Type B pancreatic cell (in vitro differentiated cells): ENCODE measurements at places on chromosomes 4 and X.

- no peak overlapping the region for H3K27ac ChIP-seq
- no peaks in the 10 kb centered on the region for H3K36me3 ChIP-seq
- H3K4me3 ChIP-seq = no peak overlapping the region
- DNase-seq = no peak
- no peaks in the 10 kb centered on the region for H3K27me3 ChIP-seq
These were observed 105.6 kb downstream of the AMELX start for GRCh38 chrX:11398785-11399184.

- H3K27ac ChIP-seq = no peak overlapping the region
- no peak overlapping the region for H3K4me3 ChIP-seq
- no peak for DNase-seq
- peaks cover 14% of the 10 kb centered on the region for H3K27me3 ChIP-seq
- H3K36me3 ChIP-seq = no peaks in the 10 kb centered on the region
- no peaks in the 10 kb centered on the region for H3K4me1 ChIP-seq
These were observed 103.4 kb upstream of the PJA1 start for GRCh38 chrX:69268611-69269010.

- no peaks in the 10 kb centered on the region for H3K4me1 ChIP-seq
- H3K4me3 ChIP-seq = no peak overlapping the region
- DNase-seq = no peak
- H3K27ac ChIP-seq = no peak overlapping the region
- H3K27me3 ChIP-seq = no peaks in the 10 kb centered on the region
These were observed 125.3 kb upstream of the PACRGL start for GRCh38 chr4:20574986-20575385.

DNA sequence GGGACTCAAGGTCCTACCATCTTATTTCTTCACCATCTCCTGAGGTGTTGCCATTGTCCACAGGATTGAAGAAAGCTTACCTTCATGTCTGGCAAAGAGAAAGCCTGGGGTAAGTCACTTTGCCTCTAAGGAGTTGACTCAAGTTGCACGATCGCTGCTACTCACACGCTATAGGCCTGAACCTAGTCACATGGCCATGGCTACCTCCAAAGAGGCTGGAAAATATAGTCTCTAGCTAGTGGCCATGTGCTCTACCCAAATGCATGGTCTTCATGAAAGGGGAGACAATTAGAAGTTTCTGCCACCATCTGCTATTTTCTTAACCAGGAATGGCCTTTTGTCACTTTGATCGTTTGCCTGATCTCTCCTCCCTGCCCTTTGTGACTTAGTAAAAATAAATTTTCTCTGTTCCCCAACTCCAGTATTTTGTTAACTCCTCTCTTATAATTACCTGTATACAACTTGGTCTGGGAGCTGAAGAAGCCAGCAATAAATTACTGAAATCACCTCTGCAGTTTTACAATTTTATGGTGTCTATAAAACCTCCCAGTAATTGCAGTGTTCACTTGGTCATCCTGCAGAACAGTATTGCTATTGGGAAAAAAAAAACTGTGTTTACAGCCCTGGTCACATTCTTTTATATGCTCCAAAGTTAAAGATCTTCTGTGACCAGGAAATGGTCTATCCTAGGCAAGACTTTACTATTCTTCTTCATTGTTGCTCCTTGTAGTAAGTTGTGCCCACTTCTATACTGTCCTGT is 126.7 kb upstream of the TSPAN5 start:
- no peaks in the 10 kb centered on the region for H3K36me3 ChIP-seq
- H3K4me3 ChIP-seq = no peak overlapping the region
- no peaks in the 10 kb centered on the region for H3K4me1 ChIP-seq
- H3K27ac ChIP-seq = no peak overlapping the region
- no peak for DNase-seq

GRCh38 chr4:64598066-64598465 is 188.8 kb upstream of the TECRL start:
- H3K27me3 ChIP-seq = no peaks in the 10 kb centered on the region
- no peak overlapping the region for H3K4me3 ChIP-seq
- H3K36me3 ChIP-seq = no peaks in the 10 kb centered on the region
- no peak for DNase-seq
- no peaks in the 10 kb centered on the region for H3K4me1 ChIP-seq

- H3K4me3 ChIP-seq = no peak overlapping the region
- H3K4me1 ChIP-seq = no peaks in the 10 kb centered on the region
- no peaks in the 10 kb centered on the region for H3K36me3 ChIP-seq
- no peak overlapping the region for H3K27ac ChIP-seq
- H3K27me3 ChIP-seq = peaks cover 15% of the 10 kb centered on the region
- DNase-seq = no peak
These were observed 149.9 kb downstream of the CHIC2 start for GRCh38 chr4:53914313-53915016.
